ENCODE measurements at places on chromosomes 13 and 19.

GRCh38 chr13:66657165-66657881 is 572.8 kb downstream of the PCDH9 start:
- DNase-seq = peak; percentile 90

GRCh38 chr13:33052506-33053280 is 36.5 kb downstream of the KL start:
- peak; percentile 79 for DNase-seq

DNA sequence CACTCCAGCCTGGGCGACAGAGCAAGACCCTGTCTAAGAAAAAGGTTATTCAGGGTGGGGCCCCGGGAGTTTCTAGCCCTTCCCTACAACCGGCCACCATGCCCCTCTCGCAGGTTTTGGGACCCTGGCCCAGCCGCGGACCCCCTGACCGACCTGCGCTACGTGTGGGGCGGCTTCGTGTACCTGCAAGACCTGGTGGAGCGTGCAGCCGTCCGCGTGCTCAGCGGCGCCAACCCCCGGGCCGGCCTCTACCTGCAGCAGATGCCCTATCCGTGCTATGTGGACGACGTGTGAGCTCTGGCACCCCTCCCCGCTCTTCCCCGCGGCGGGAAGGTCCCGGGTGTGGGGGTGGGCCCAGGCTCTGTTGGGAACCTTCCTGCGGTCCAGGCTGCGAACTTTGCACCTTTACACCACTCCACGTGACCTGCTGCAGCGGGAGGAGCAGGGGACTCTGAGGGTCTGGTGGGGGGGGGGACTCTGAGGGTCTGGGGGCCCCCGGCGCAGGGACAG is 6.3 kb downstream of the ABCA7 start:
- no peak for DNase-seq

GRCh38 chr19:28609091-28609755 is 603.7 kb downstream of the UQCRFS1 start:
- DNase-seq = no peak

DNA sequence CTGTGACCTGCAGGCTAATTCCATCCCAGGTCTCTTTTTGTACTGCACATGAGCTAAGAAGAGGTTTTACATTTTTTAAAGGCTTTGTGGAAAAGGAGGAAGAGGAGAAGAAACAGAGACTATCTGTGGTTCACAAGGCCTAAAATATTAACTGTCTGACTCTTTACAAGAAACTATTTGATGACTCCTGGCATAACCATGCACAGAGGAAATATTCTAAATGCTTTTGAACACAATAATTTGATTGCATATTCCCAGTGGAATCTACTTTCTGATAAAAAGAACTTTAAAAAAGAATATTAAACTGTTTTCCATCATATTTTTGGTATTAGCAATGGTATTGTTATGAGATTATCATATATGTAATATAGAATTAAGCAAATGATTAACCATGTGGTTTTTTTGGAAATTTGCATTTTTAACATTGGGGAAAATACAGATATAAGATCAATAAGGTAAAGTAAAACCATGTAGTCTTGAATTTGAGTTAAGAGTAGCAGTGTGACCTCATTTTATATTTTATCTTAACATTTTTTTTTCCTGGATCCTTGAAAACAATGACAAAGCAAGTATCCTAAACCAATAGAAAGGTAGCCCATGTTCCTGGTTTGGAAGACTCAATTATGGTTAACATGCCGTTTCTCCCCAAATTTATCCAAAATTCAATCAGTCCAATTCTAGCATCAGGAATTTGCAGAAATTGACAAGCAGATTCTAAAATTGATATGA is 251.0 kb downstream of the UQCRFS1 start:
- DNase-seq = peak; percentile 89

DNA sequence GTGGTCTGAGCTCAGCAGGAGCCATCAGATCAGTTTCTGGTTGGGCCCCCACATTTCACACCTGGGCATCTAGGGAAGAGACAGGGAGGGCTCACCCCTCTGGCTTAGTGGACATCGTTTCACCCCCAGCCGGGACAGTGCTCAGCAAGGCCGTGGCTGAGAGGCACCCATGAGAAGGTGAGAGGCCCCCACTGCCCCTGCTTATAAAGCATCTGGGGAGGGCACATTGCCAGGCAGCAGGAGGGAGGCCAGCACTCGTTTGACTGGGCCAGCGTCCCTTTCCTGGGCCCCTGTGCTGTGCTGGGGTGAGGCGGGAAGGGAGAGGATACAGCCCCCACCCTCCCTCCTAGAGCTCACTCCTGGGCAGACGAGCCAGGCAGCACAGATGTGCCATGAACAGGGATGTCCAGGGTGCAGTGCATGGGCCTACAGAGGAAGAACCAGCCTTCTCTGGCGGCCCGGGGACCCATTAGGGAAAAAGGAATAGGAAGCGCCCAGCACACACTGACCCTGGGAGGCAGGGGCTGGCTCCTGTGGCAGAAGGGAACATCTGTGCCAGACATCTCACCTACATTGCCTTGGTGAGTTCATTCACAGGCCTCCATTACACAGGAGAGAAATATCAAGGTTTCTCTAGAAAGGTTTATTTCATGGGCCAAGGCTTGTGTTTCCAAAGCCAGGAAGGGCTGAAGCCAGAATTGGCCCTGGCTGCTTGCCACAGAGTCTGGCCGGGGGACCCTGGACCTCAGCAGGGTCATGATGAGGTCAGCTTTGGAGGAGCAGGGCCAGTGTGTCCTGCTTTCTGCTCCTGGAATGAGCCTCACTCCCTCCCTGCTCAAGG is 7.7 kb downstream of the AP1M1 start:
- DNase-seq = no peak

GRCh38 chr13:78650717-78651083 is 8.3 kb downstream of the OBI1 start:
- DNase-seq = no peak

GRCh38 chr19:3649888-3650287 is 23.3 kb upstream of the CACTIN start:
- DNase-seq = no peak

- no peak for DNase-seq
These were observed 36.7 kb upstream of the C13orf42 start for GRCh38 chr13:51147732-51148131.

- DNase-seq = peak; percentile 69
These were observed 15.0 kb upstream of the SLC35E1 start for GRCh38 chr19:16586991-16587832.

DNA sequence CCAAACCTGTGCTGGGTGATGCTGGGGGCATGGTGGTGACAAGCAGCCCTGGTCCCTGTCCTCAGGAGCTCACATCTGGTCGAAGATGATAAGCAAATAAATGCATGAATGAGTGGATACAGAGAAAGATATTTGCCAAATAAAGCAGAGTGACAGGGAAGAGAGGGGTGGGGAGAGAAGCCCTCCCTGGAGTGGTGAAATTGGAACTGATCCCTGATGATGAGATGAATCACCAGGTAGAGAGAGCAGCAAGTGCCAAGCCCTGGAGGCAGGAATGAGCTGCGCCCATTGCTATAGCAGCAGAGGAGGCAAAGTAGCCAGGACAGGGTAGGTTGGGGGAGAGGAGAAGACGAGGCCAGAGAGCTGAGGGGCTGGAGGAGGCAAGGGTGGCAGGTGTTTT is 13.7 kb downstream of the FXYD5 start:
- DNase-seq = no peak

DNA sequence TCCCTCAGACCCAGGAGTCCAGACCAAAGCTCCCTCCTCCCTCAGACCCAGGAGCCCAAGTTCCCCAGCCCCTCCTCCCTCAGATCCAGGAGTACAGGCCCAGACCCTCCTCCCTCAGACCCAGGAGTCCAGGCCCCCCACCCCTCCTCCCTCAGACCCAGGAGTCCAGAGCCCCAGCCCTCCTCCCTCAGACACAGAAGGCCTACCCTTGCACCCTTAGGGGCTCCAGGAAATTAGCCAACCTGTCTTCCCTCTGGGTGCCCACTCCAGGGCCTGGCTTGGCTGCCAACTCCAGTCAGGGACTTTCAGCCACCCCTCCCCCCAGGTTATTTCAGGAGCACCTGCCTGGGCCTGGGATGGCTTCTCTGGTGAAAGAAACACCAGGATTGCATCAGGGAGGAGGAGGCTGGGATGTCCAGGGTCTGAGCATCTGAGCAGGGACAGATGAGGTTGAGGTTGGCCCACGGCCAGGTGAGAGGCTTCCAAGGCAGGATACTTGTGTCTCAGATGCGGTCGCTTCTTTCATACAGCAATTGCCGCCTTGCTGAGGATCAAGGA is at the start of gene FGF21:
FGF21 (plus strand) TSS at position 441 of the 558 bp plus-strand sequence. CDS start 713 bp downstream, outside the sequence.
- DNase-seq = no peak
